ENCODE measurements at places on chromosomes 1 and 21.

GRCh38 chr1:100396651-100397050, 44.3 kb downstream of the CDC14A start:
- no peak for DNase-seq

- DNase-seq = no peak
Observed at GRCh38 chr1:172469717-172470116, 25.8 kb upstream of the PIGC start.

- DNase-seq = no peak
Observed at GRCh38 chr1:74343216-74343615, 108.0 kb downstream of the TNNI3K start.

DNA sequence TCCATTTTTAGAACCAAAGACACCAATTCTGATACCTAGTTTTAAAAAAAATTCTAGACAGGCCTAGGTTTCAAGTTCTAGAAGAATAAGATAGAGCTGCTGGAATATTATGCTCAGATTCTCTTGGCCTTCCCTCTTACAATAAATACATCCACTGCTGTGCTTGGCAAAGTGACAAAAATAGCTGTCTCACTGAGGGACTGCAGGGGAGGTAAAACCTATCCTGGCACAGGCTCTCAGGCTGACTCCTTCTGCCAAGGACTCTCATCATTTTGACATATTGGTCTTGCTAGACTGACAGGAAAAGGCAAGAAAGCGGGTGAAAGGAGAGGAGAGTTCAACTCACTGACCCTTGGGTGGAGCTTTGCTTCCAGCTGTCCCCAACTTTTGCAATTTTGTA, 197.0 kb upstream of the LHX8 start:
- DNase-seq = no peak

DNA sequence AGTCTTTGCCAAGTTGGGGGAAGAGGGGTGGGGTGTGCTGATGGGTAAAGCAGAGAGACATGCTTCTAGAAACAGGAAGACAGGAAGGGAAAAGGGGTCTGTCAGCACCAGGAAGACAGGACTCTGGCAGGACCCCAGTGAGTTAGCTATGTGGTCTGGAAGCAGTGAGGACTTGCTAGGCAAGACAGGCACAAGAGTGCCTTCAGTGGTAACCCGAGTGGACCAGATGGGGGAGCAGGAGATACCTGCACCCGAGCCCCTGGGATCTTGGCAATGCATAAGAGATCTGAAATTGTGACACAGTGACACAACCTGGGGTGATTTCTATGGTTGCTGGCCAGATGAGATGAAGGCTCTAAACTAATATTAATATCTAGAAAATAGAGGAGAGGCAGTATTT, 7.0 kb downstream of the TLR5 start:
- no peak for DNase-seq

- no peak for DNase-seq
Observed at GRCh38 chr1:3304246-3304645, 150.2 kb upstream of the ARHGEF16 start.

DNA sequence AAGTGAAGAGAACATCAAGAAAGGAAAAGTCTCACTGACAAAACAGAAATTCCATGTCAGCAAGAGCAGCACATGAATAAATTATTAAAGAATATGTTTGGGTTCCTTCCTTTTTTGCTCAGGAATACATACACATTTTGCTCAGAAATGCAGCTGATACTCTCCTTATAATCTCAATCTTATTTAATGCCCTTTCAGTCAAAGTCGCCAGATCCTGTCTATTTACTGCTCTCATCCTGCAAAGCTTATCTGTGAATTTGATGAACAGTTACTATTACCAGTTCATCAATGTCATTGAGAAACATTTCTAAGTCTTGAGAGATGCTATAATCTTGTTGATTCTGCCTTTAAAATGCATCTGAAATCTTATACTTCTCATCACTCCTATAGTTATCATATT, 543.1 kb upstream of the ZRANB2 start:
- DNase-seq = no peak

- DNase-seq = no peak
Observed at GRCh38 chr21:16580661-16581060, 850.9 kb downstream of the USP25 start.
